ENCODE measurements at places on chromosomes 13 and 19. TPM values are rescaled to one million over a fixed set of nuclear protein-coding genes. Genes with fewer than 3 reads are reported as not detected.

The FFAR1 gene
- 0.14 TPM for total RNA-seq

The TMEM259 gene
- total RNA-seq, result 156 TPM

The KIR3DL2 gene
- total RNA-seq, result 0.47 TPM

The PODNL1 gene
- total RNA-seq, result not detected

The KANK3 gene
- total RNA-seq, result 1.5 TPM

The SLC1A6 gene
- total RNA-seq, result not detected

The PRR19 gene
- total RNA-seq, result 1.6 TPM

The ERF gene
- 82.3 TPM for total RNA-seq

The OR10H1 gene
- not detected for total RNA-seq

The SPACA4 gene
- not detected for total RNA-seq

The FREM2 gene
- 0.05 TPM for total RNA-seq

The RXFP2 gene
- total RNA-seq, result not detected

The MAG gene
- total RNA-seq, result not detected

The ASPDH gene
- total RNA-seq, result not detected

The FFAR3 gene
- total RNA-seq, result 0.21 TPM
